ENCODE measurements at places on chromosomes 5 and 9.

DNA sequence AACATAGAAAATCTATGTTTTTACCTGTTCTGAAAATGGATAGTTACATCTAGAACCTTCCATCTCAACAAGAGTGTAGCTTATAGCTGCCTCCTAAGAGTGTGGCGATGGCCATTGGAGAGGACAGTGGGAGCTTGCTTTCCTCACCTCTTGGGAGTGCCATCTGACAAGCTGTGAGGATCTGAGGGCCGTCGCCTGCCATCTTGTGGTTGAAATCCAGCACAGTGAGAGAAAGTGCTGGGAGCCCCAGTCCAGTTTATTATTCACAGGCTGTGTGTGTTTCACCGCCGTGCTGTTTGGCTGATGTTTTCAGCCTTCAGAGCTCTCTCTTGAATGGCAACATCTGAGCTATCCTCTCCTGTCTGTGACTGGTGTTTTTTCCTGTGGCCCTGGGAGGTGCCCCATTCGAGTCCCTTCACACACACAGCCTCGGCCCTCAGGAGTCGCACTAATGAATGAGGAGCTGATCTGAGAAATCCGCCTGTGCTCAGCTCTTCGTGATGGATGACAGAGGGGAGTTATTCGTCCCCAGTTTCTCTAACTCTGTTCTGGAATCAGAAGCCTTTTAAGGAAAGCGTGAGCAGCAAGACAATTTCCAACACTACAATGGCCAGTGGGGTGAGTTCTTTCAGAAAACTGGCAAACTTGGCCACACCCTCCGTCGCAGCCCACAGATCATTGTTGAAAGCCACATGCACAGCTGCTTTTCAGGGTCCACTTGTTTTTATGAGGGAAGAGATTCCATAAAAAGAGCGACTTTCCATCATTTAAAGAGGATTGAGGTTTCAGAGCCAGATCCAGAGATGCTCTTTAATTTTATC is 170.3 kb downstream of the PDZD2 start:
- no peak for DNase-seq

DNA sequence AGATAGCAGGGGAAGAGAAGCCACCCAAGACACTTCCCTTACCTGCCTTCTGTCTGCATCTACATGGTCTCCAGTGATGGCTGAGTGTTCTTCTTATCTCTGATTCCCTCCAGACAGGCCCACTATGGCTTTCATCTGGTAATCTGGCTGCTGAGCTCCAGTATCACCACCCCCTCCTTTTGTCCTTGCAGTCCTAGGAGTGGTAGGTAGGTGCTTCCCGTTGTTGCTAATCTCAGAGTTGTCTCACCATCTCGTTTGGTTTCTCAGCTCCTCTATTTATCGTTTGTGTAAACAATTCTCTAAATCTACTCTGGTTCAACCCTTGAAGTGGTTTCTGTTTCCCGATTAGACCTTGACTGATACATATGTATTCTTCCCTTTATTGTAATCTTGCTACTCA is 243.8 kb upstream of the RFX3 start:
- no peak for DNase-seq

GRCh38 chr5:39515881-39516280 is 91.1 kb upstream of the DAB2 start:
- no peak for DNase-seq

DNA sequence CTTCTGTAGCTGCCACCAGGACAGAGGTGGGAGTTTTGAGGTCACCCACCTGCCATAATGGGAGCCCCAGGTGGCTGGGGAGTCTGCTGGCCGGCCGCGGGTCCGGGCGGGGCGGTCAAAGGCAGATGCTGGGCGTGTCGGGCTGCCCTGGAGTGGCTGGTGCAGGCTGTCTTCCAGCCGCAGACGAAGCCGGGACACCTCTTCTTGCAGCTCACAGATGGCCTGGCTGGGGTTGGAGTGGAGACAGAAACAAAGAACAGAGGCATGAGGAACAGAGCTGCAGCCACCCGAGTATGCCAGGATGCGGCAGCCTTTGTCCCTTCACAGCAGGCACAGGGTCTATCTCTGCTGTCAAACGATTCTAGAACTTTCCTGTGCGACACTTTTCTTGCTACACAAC is 18.0 kb downstream of the ORM2 start:
- DNase-seq = no peak

GRCh38 chr5:63820577-63820976 is 141.7 kb downstream of the HTR1A start:
- no peak for DNase-seq

DNA sequence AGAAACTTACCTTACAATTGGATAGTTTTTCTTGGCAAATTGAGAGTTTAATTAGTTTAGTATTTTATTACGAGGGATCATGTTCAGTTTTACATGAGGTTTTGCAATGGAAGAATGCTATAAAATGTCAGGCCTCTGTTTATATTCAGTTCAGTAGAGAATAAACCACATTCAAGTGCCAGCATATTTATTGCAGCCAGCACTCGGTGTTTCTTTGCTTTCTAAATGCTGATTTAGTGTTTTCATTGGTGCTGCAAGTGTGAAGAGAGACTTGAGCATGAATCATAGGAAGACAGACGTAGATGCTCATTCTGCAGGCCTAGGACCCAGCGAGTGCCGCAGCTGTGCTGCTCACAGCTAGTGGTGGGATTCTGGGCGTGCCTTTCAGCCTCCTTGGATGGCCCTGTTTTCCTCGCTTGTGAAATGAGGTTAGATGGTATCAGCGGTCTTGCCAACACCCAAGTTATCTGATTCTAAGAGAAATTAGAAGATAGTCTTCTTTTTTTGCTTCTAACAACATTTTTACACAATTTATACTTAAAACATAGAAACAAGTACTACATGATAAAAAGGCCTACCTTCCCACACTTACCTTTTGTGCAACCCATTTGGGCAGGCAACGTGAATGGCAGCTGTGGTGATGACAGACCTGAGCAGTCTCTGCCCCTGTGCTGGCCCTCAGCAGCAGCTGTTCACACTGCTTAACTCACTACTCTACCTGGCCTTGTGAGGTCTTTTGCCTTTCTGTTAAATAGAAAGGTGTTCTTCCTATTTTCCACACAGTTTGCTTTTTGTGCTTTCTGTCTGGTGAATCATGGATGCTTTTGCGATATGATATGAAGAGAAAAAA is 26.8 kb upstream of the TNFAIP8 start:
- no peak for DNase-seq

DNA sequence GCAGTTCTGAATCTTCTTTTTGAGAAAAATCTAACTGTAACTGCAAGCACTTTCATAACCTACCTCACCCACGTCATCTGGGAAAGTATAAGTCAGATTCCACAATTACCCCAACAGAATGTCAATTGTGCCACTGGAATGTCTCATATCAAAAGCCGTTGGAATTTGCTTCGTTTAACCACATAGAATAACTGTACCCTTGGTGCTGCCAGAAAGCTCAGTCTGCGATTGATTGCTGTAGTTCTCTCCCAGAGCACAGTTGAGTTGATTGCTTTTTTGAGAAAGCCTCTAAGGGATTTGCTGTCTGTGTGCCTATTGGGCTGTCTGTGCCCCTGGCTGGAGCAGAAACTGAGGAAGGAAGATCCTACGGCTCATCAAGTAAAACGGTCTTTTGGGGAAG is 583.6 kb downstream of the TMEM38B start:
- no peak for DNase-seq

DNA sequence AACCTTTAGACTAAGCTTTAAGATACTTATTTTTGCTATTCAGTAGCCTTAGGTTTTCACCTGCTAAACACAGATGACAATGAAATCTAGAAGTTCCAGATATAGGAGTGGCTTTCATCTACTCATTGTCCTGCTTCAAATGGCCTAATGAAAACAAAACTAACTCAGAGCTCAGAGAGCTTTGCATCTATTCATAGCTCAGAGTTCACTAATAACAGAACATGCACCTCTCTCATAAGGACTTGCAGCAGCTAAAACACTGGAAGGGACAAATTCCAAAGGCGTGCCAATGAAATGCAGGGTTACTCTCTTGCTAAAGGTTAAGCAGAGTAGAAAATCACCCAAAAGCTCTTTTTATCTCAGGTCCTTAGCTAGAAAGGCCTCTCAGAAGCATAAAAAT is 29.0 kb downstream of the SLC31A2 start:
- no peak for DNase-seq

- no peak for DNase-seq
These were observed 27.1 kb downstream of the FRMD3 start for GRCh38 chr9:83511051-83511450.

- no peak for DNase-seq
These were observed 32.2 kb upstream of the ENHO start for GRCh38 chr9:34555002-34555348.

DNA sequence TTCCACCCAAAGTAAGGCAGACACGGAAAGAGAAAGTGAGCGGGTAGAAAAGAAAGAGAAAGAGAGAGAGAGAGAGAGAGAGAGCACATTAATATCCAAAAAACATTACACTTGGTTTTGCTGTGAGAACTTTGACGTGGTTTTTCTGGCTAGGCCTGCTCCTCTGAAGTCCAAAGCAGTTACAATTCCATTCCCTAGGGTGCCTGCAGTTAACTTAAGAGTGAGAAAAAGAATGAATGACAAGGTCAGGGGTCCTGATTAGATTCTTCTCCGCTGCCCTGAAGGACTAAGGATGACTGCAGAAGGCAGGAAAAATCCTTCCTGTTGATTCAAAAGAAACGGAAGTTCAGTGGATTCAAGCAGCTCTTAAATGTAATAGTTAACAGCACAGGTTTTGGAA is 589.8 kb downstream of the PRELID2 start:
- no peak for DNase-seq

DNA sequence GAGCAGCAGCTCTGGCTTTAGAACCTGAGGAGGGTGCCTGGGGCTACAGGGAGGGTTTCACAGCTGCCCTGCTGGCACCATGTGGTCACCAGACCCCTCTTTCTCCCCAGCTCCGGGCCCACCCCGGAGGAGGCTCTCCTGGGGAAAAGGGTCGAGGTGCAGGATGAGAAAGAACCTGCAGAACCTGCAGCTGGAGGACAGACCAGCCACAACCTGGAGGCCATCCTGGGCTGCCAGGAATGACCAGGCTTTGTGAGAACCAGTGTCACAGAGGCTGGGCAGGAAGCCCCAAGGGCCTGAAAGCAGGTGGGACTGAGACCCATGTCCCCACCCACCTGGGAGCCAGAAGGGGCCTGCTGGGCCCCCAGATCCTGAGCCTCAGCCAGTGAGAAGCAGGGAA is 23.0 kb downstream of the SEMA4D start:
- DNase-seq = no peak

DNA sequence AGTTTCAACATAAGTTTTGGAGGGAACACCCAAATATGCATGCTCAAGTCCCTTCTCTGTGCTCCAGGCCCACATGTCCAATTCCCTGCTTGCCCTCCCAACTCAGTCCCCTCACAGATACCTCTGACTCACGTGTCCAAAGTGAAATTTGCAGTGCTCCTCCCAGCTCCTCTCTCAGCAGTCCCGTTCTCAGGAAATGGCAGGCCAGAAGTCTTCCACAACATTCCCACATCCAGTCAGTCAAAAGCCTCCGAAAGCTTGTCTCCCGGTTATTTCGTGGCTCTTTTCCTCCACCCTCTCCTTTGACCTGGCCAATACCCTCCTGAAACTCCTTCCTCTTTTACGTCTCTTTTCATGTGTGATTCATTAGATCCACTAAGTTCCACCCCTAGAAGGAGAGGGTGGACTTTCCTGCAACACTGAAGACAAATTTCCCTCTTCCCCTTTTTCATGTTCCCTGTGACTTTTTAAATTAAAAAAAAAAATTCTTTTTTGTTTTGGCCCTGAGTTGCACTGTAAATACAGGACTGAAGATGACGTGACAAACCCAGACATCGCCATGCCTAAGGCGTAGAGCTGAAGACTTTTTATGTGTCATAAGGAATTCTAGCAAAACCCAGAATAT is 12.8 kb upstream of the MGAT1 start:
- DNase-seq = no peak

GRCh38 chr5:116402235-116402634 is 172.4 kb downstream of the SEMA6A start:
- DNase-seq = no peak

DNA sequence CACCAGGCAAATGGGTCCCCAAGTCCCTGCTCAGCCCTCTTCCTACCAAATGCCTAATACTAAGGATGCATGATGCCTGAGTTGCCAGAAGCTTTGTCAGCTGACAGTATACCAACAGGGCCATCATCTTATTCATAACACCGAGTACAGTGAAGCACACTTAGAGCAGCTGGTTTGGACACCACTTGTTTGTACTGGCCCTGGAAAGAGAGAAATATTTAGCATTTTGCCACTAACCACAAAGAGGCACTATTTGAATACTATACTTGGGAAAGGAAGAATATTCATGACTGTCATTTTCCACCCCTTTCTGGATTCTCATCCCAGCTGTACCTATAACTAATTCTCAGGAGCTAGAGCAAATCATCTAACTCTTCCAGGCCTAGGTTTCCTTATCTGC is 364.4 kb upstream of the KIF2A start:
- DNase-seq = no peak

DNA sequence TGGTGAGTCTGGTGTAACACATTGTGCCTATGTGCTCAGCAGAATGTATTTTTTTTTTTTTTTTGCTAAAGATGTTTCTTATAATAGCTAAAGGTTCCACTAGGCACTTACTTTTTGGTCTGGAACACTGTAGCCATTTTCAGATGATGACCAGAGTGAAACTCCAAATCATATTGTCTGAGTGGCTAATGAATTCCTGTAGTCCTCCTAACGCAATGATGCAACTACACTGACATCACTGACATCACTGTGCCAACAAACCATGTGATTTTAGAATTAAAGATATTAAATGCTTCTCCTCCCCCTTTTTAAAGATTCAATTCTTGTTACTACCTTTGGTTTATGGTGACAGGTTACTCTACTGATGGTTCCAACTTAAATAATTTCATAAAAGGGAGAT is 28.8 kb downstream of the JAKMIP2 start:
- no peak for DNase-seq

- DNase-seq = no peak
These were observed 9.6 kb upstream of the FCN2 start for GRCh38 chr9:134870746-134871662.

DNA sequence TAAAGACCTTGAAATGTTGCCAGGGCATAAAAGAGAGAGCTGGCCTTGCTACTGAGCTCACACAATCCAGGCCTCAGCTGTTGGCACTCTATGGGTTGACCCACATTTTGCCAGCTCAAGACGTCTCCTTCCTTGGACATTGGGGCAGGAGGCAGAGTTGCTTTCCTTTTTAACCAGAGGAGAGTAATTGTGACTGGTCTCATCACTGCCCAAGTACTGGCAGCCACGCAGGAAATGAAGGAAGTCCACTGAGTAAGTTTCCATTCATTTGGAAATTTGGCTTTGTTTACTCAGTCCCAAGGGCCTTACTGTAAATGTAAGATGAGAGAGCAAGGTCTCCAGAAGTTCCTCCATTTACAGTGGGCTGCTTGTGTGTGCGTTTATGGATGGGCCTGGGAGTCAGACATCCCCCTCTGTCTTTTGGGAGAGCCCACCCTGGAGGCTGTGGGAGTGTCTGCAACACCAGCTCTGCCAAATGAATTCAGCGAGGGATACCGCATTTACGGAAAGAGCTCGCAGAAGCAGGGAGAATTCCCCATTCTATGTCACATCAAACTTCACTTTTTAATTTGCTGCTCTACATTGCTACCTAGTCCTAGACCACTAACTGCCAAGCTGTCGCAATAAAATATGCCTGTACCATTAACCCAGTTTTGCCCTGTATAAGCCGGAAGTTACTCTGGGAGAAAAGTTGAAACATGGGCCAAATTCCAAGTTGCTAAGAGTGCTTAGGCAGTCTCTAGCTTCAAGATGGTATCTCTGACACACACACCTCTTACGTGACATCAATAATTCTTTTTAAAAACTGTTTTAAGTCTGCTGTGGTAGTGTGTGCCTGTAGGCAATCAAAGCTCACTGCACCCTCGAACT is 24.5 kb upstream of the PDZD2 start:
- DNase-seq = no peak

Data from vagina (tissue), 2 donors.